ENCODE measurements at places on chromosomes 13 and 19. TPM values are rescaled to one million over a fixed set of nuclear protein-coding genes. Genes with fewer than 3 reads are reported as not detected.

DNA sequence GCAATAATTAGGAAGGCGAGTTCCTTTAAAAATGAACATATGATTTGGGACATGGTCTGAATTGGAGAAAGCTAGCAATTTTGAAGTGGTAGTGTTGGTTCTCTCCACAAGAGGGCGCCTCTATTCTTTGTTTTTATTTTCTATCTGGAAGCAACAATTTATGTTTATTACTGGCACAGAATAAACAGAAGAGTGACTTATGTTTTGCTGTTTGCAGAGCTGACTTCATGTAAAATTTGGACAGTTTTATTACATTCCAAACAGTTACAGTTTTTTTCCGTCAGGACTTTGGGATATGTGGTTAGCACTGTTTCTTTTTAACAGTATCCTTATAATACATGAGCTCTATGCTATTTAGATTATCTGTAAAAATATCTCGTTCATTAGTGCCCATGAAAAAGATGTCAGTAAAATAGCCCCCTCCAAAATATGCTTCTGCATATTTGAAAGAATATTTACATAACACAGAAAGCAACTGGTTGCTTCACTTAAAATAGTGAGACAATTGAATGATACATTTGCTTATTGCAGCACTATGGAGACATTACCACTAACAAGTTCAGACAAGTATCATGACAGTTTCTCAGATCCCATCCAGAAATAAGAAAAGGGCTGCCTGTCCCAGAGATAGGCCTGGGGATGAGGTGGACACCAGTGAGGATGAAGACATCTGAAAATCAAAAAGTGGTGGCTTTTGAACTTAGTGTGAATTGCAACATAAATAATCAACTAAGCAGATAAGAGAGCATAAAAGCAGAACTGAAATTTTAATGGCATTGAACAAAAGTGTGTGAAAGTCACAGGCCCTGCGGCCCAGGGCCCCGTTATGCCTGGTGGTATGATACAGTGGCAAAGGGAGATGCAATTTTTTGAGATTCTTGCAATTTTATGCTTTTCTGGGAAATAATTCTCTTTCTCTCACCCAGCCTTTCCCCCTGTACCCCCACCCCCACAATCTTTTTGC is 32.3 kb upstream of the FGF9 start:
- no peak for DNase-seq

Gene SOHLH2
- polyA plus RNA-seq, result 2.9 TPM

Gene OR7A5
- polyA plus RNA-seq, result not detected

DNA sequence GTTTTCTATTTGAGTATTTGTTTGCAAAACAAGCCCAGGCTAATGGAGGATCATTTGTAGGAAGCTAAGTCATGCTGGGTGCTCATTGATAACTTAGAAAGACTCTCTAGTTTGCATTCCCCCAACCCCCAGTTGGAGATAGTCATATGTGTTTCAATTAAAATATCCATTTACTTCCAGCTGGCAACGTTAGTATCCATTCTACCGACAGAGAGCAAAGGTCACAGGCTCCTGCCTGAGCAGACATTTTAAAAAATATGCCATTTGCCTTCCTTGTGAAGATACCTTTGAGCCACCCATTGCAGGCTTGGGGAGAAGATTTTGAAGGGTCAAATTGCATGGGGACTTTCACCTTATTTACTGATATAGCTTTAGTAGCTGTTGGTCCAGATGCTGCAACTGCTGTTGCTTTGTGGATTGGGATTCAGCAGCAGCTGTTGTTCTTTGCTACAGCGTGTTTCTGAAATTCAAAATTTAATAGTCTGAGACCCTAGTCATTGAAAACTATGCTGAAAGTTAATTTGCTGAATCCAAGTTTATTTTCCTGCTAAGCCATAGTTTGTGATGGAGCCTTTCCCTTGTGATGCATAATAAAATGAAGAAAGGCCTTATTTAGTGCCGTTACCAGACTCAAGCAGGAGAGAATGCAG is 335.1 kb downstream of the GPC6 start:
- no peak for DNase-seq

DNA sequence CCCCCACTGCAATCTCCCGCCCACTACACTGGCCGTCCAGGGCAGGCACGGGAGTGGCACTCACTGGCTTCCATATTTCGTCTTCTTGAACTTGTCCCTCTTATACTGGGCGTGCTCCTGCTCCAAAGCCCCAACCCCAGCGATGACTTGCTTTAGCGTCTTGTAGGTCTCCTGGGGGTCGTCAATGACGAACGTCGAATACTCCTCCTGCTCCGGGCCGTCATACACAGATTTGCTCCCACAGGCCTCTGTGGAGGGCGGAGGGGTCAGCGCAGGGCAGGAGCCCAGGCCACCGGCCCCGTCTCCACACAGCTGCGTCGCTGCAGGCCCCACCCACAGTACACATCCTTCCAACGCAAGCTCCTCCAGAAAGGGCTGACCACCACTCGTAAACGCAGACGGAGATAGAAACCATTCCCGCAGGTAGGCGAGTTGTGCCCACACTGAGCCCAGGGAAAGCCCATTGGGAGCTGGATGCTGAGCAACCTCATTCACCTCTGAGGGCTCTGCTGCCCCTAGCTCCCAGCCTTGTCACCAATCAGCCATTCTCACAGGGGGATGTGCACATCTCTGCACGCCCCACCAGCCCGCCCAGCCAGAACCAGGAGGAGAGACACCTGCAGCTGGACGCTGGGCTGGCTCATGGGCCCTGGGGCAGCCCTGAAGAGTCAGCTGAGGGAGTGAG is 7.9 kb upstream of the C13orf46 start:
- DNase-seq, result no peak

GRCh38 chr13:26022538-26023292 is 29.1 kb downstream of the SHISA2 start:
- DNase-seq, result no peak

DNA sequence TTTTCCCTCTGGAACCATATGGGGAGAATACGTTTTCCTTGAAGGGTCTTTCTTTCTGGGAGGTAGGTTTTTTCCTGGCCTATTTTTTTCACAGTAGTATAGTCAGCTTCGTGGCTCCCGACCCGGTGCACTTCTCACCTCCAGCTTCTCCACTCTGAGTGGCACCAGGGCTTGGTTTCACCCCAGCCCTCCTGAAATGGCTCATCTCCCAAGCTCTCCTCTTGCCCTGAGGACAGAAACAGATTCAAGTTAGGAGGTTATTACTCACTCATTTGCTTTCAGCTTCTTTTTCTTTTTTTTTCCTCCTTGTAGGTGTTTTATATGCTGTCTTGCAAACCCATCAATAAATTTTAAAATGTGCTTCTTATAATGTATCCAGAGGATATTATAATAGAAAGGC is 199.3 kb downstream of the RFC3 start:
- no peak for DNase-seq

DNA sequence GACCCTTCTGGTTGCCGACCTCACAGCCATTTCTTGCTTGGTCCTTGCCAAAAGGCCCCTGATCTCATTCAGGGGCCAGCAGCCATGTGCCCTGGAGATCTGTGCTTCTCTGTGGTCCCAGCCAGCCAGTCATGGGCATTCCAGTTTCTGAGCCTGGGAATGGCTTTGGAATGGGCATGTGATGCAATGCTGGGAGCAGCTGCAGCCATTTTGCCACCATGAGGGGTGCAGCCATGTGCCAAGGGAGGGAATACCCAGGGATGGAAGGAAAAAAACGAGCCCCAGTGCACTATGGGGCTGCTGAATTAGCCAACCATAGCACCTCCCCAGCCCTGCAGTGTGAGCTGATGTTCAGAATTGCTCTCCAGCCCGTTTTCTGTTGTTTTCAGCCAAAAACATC is 26.3 kb downstream of the F2RL3 start:
- no peak for DNase-seq

DNA sequence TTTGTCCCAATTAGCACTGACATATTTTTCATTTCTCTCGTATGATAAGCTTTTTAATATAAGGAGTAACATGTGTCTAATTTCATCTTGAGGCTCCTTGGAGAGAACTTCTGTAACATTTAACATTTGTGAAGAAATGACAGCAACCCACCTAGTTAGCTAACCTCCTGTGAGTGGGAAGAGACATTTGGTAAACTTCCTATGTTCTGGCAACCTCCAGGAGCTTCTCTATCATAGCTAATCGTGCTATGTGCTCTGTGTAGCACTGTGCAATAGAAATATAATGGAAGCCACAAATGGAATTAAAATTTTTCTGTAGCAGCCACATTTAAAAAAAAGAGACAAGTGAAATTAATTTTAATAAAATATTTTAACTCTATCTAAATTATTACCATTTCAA is 5.4 kb upstream of the OLFM4 start:
- DNase-seq, result no peak

Measured in renal cortex interstitium (tissue), 15 donors.